ENCODE measurements at places on chromosomes 2 and 18. TPM values are rescaled to one million over a fixed set of nuclear protein-coding genes. Genes with fewer than 3 reads are reported as not detected.

Gene TRIM43
- not detected for total RNA-seq

Gene CHRND
- not detected for total RNA-seq

Gene TUBA3E
- not detected for total RNA-seq

Gene MAPRE3
- 27.1 TPM for total RNA-seq

Gene FEZ2
- total RNA-seq = 44.0 TPM

Gene ATP5F1A
- 238 TPM for total RNA-seq

Gene REG3G
- total RNA-seq = not detected

DNA sequence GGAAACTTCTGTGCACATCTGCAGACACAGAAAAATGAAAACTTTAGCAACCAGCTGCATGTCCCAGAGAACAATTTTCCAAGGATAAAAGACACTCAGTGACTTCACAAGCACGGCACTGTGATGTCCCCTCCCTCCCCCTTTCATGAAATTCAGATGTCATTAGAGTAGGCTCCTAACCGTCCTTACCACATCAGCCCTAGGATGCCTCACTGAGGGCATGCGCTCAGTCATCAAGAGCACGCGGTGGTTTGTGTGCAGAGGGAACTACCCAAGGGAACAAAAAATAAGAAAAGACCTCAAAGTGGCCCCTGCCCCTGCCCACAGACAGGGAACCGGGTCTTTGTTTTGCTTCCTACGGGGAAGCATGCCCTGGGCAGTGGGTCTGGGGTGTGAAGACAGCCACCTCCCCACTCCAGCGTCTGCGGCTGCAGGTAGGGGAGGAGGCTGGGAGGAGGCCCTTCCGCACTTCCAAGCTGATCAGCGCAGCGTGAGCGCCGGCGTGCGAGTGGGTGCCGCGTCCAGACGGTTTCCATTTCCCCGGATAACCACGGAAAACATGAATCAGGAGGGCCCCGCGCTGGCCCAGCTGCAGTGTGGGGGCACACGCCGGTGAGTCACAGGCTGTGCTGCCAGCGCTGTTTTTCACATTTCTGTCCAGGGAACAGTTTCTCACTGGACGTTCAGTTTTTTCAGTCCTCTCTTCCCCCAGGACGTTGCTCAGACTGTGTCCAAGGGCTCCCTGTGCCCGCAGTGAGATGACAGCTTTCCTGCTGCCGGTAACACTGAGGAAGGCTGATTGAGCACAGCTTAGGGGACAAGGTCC, 70.6 kb downstream of the COPS8 start:
- DNase-seq = no peak

DNA sequence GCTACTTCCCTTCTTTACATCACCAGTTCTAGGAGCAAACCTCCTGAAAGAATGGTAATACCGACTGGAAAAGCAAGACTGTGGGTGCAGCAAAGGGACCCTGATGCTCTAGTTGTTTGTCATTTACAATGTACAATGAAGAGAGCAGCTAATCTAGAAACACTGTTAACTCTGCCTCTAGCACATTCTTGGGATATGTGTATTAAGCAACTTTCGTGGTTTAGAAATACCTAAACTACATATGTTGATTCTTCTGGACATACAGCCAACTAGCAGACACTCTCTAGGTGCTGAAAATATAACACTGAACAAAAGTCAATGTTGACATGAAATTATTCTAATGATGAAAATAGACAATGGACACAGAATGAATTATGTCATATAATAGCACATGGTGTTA, 440.3 kb upstream of the MC4R start:
- no peak for DNase-seq

GRCh38 chr18:77899972-77900754, 650.5 kb downstream of the GALR1 start:
- DNase-seq = no peak

- no peak for DNase-seq
These were observed 1915.7 kb upstream of the CELF4 start for GRCh38 chr18:39481281-39481680.

DNA sequence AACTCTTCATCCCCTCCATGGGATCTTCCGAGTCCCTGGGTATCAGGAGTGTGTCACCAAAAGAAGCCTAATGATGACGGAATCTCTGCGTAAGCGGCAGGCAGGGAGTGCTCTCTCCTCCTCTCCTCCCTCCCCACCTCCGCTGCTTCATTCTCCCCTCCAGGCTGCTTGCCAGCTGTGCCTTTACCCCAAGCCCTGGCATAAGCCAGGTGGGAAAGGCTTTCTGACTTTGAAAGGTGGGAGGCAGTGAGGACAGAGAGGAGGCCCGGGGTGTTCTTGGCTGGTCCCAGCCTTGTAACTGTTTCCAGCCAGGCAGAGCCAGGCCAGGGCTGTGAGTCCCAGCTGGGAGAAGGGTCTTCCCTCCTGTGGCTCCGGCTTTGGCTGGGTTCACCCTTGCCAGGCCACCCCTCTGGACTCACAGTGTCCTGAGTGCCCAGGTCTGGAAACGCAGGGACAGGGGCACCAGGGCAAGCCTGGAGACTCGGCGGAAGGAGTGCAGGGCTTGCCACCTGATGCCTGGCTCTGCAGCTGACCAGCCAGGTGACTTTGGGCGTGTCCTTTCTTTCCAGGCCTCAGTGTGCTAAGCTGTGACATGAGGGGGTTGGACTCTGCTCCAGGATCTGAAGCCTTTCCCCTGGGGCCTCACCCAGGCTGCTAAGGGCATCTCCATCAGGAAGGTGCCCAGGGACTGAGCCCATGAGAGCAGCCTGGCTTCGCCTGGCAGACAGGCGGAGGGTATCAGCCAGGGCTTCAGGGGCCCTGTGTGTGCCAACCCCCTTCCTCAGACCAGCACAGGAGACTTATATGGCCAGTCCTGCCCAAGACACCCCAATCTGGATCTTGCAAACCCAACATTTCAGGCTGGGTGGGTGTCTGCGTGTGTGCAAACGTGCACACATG, 32.7 kb upstream of the HPCAL1 start:
- DNase-seq = peak; percentile 71

DNA sequence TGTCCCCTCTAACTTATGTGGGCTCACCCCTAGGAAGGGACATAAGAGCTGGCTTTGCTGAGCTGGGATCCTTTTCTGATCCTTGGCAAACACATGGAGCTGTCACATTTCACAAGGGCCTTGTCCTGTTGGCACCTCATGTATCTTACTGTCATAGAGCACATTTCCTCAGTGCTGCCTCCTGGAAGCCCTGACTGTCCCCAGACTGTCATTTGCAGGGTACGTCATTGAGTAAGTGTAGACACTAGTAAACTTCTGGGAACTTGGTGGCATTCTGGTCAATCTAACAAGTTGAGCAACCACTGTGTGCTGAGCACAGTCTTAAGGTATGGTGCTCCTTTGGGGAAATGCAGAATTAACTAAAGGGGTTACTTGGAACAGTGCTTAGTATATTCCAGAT, 94.5 kb upstream of the IL1R2 start:
- no peak for DNase-seq

GRCh38 chr2:191676790-191677645, 918 bp upstream of the NABP1 start:
- DNase-seq = peak; percentile 65

- DNase-seq = no peak
These were observed 342.4 kb downstream of the AKAIN1 start for GRCh38 chr18:4854671-4855070.

- DNase-seq = no peak
These were observed 144.7 kb downstream of the PMAIP1 start for GRCh38 chr18:60044290-60045006.

DNA sequence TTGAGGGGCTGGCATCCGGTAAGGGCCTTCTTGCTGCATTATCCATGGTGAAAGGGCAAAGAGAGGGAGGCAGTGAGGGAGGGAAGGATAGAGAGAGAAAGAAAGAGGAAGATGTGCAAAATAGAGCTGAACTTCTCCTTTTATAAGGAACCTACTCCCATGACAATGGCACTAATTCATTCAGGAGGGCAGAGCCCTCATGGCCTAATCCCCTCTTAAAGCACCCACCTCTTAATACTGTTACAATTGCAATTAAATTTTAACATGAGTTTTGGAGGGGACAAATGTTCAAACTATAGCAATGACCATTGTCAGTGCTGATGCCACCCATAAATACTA, 60.2 kb downstream of the CXCR4 start:
- DNase-seq = no peak

DNA sequence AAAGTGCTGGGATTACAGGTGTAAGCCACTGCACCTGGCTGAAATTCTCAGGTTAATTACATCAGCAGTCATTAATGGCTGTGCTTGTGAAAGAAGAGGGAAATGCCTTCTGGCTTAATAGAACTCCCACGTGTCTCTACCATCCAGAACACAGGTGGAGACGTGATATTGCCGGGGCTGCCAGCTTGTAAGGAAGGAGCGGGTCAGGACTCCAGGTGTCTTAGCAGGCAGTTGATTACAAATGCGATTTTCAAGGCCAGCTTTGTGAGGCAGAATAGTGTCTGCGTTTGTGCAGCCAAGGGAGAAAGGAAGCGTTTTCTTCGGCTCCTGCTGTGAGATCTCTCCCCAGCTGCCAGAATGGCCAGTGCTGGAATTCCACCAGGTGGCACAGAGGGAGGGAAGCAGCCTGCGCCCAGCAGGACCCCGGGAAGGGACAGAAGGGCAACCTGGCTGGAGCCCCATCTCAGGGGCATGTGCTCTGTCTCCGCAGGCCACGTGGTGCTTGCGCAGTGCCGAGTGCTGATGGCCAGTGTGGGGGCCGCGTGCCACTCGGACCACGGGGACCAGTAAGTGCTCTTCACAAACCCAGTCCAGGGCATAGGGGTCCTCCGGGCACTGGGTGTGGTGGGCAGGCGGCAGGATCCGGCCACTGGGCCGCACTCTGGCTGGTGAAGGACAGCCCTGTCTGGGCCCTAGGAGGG, 3.7 kb upstream of the ESPNL start:
- DNase-seq = no peak

- DNase-seq = no peak
These were observed 31.1 kb upstream of the INHBB start for GRCh38 chr2:120314690-120315366.

- DNase-seq = no peak
These were observed 80.0 kb downstream of the EXOC6B start for GRCh38 chr2:72745679-72746368.

DNA sequence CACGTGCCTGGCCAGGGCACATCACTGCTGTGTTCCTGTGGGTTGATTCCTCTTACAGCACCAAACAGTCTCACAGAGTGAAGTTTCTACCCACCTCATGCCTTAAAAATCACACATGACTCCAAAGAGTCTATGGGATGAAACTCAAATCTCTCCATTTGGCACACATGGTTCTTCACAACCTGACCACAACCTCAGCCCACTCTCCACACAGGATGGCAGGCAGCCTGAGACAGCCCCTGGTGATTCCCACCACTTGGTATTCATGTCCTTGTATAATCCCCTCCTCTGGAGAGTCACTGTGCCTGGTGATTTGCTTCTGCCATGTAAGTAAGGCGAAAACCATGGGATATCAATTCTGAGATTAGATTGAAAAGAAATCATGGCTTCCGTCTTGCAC, 46.2 kb downstream of the LBH start:
- DNase-seq = no peak

GRCh38 chr18:70190529-70190928, 15.0 kb downstream of the RTTN start:
- DNase-seq = no peak

DNA sequence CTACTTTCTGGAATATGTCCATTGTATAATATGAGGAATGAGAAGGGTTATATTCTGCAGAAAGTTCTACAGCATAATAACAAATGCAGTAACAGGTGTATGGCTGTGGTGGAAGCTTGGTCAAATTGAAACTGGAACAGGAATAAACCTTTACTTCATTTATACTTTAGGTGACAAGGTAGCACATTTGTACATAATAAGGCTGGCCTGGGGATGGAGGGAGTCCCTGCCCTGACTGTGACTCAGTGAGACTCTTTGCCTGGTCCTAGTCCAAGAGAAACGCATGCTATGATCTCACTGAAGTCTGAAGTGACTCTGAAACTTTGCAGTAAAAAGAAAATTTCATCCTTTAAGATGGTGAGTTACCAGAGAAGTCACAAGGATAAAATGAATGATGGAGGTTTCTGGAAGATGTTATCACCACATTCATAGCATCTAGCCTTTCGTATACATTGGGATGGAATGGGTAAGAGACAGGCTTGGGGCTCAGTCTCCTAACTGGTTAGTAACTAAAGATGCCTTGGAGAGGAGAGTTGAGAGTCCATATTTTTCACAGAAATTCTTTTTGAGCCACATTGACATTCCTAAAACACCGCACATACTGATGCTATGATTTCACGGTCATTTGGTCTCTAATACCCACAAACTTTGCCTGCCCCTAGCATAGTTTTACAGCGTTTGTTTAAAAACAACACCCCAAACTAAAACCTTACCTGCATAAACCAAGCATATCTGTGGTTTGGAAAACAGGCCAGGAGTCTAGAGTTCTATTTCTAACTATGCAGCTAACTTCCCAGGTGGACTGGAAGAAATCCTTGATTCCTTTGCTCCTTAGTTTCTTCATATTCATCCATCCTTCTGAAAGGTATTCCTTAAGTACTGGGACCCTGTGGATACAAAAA, 42.4 kb upstream of the NABP1 start:
- no peak for DNase-seq

DNA sequence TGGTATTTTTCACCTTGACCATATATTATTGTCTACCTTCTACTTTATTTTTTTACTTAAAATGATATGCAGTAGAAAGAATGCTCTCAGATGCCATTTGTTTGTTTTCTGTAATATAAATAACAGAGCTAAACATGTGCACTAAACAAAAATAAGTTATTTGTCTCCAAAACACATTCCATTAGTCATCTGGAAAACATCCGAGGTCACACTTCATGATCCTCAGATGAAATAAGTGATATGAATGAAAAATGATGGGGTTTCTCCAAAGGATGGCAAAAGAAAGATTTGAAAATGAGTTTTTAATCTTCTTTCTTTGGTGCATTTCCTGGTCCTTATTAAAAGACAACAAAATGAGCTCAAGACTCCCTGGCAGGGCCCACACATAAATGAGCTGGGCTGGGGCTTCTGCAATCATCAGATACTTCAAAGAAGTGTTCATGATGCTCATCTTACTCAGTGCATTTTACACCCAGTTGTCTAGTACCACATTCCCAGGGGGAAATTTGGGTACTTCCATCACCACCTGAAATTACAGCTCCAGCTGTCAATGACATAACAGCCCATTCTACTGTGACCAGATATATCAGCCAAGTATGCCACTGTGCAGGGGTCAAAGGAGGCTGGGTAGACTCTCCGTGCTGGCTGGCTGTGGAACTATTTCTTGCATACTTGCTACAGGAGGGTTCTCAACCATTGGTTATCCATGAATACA, 283.5 kb downstream of the PID1 start:
- no peak for DNase-seq

GRCh38 chr2:238761868-238762267, 86.0 kb upstream of the TWIST2 start:
- DNase-seq = no peak

DNA sequence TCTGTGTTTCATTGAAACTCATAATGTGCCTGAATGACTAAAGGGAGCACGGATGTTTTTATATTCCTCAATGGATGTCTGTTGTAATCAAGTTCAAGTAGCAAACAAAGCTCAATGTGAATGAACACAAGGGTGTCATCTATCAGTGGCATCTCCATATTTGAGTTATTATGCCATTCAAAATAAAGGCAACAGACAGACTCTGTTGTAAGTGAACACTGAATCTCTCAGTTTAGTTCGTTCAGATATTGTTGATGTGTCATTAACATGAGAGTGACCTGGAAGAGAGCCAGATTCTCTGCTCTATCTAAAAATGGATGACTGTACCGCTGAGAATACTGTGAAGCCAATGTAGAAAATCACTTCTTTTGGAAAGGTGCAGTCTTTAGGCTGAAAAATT, 118.7 kb downstream of the NUP35 start:
- DNase-seq = no peak
